Effector memory CD4-positive, alpha-beta T cell (primary cell): ENCODE measurements at places on chromosomes 3 and 15.

DNA sequence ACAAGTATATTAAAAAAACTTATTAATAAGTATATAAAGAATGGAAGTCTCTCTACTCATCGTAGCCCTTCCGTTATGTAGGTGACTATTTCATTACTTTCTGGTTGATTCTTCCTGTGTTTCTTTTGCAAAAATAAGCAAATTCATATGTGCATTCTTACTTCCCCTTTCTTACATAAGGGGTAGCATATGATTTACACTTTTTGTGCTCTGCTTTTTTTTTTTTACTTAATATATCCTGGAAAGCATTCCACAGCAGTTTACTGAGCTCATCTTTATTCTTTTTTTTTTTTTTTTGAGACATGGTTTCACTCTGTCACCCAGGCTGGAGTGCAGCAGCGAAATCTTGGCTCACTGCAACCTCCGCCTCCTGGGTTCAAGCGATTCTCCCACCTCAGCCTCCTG lies 12.9 kb downstream of the SCAMP5 start:
- no peak for DNase-seq

DNA sequence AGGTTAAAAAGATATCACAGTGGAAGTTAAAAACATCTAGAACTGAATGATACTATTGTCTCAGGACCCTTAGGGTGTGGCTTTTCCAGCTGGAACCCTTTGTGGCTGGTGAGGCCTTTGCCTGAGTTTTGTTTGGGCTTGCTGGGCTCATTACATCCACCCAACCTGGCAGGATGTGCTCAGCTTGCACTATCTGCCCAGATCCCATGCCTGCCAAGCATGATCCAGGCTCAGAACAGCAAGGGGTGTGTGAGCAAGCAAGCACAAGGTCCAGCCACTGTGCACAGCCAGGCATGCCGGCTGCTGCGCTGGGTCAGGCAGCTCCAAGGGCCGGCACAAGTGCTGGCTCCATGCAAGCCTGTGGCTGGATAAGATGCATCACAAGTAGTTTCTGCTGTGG lies 512.7 kb upstream of the CDIN1 start:
- DNase-seq: no peak

DNA sequence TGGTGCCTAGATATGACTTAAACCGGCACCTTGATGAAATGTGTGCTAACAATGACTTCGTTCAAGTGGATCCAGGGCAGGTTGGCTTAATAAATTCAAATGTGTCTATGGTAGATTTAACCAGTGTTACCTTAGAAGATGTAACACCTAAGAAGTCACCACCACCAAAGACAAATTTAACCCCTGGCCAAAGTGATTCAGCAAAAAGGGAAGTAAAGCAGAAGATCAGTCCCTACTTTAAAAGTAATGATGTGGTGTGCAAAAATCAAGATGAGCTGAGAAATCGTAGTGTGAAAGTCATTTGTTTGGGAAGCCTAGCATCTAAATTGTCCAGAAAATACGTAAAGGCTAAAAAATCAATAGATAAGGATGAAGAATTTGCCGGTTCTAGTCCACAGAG lies 1.1 kb downstream of the FAN1 start:
- DNase-seq: no peak

DNA sequence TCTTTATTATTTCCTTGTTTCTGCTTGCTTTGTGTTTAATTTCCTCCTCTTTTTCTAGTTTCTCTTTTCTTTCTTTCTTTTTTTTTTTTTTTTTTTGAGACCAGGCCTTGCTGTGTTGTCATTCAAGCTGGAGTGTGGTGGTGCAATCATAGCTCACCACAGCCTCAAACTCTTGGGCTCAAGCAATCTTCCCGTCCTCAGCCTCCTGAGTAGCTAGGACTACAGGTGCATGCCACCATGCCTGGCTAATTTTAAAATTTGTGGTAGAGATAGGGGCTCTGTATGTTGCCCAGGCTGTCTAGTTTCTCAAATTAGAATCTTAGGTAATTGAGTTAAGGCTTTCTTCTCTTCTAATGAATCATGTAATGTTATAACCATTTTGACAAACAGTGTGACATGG lies 22.4 kb downstream of the SLMAP start:
- DNase-seq: no peak

DNA sequence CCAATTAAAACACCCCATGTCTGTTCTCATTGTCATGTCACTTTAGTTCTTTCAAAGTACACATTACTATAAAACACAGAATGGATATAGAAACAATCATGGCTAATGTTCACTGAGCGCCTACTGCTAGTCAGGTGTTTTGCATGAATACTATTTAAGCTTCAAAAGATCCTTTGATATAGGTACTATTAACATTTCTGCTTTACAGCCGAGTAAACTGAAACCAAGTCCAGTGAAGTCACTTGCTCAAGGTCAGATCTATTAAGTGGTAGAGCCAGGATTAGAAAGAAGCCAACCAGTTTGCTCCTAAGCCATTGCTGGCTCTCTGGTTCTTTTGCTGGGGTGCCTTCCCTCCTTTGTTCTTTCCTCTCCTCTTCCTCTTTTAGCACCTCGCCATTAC lies 32.4 kb upstream of the NMNAT3 start:
- DNase-seq: no peak

DNA sequence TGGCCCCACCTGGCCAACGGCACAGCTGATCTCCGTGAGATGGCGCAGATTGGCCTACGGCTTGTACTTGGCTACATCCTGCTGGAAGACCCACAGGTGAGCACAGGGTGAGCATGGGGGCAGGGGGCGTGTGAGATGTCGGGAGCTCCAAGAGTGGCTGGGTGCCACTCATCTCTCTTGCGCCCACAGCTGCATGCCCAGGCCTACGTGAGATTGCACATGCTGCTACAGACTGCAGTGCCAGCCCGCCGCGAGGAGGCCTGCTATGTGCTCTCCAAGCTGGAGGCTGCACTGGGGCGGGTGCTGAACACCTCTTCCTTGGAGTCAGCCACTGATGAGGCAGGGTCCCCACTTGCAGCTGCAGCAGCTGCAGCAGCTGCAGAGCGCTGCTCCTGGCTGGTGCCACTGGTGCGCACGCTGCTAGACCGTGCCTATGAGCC lies 22.3 kb downstream of the NBEAL2 start:
- no peak for DNase-seq

DNA sequence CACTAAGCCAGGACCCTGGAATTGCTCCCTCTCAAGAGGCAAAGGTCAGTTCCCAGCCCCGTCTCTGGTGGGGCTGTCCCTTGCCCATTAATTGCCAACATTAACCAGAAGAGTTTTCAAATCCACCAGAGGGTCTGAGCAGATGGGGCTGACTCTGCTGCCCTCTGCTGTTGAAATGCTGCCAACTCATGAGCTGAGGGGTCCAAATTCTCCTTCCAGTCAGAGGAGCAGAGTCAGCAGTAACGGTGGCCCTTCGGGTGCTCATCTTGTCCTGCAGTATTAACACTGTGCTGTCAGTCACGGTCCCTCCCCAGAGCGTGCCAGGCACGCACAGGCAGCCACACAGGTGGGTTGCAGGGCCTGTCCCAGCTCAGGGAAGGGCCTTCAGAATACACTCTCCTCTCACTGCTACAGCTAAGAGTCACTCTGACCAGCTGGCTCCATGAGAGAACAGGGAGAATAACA lies 10.7 kb upstream of the SPTBN5 start:
- peak; percentile 49 for DNase-seq

DNA sequence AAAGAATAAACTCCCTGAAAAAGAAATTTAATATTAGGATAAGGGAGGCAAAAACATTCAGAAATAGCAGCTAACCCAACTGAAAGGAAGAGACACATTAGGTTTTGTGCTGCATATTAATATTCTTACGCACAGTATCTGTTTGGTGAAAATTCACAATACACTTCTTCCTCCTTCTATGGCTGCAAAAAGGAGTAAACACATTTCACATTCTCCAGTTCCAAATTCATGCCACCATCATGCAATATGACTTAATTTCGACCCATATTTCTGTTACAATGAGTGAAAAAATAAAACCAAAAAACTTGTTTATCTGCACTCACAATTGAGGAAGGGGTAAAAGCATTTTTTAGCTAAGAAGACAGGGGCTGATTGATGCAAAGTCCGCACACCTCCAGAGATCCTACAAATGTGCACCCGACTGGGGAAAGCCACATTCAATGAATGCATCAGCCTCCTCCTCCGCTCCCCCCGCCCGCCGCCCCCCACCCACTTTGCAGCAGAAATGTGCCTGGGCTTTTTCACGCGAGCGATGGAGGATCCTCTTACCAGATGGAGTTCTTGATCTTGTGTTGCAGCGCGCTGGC lies 1.0 kb downstream of the RFX7 start:
- DNase-seq: no peak

DNA sequence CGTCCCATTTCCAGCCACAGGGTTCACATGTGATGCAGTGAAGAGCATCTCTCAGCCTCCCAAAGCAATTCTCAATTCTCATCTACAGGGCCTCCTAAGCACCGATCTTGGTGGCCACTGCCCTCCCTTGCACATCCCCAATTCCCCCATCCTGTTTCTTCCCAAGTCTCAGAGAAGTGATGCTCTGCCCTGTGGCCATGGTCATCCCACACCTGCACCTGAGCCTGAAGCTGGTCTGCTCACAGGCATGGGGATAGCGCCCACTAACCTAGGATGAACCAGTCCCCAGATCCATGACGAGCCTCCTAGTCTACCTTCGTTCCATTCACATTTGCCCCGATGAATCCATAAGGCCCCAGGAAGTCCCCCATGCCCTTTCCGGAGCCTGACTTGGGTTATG lies 201.5 kb downstream of the UACA start:
- DNase-seq: no peak

DNA sequence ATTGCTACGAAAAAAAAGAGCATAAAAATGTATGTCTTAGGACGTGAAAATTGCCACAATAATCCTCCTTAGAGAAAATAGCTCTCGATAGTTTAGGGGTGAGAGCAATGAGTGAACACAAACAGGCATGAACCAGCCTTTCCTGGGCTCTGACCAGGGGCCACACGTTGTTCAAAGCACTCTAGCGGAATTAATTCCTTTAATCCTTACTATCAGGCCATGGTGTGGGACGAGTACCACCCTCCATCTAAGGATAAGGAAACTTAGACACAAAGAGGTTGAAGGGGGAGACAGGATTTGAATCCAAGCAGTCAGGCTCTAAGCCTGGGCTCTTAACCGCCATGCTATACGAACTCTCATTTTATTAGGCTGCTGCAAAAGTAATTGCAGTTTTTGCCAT lies 81.9 kb upstream of the CACNA2D3 start:
- no peak for DNase-seq

DNA sequence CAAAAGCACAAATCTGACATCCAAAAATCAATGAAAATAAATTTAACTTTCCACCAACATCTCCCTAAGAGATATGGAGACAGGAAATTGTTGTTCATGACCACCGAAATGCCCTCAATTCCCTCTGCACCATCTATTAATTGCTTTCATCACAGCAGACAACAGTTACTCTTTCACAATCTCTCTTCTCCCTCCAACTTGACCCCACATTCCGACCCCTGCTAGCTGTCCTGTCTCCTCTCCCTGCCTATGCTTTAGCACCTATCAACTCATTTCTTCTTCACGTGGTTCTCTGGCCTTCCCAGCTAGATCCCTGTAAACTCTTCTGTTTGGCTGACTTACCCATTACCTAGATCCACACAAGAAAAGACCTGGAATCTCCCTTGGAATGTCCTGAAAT lies 173.9 kb upstream of the ADAMTS9 start:
- no peak for DNase-seq

DNA sequence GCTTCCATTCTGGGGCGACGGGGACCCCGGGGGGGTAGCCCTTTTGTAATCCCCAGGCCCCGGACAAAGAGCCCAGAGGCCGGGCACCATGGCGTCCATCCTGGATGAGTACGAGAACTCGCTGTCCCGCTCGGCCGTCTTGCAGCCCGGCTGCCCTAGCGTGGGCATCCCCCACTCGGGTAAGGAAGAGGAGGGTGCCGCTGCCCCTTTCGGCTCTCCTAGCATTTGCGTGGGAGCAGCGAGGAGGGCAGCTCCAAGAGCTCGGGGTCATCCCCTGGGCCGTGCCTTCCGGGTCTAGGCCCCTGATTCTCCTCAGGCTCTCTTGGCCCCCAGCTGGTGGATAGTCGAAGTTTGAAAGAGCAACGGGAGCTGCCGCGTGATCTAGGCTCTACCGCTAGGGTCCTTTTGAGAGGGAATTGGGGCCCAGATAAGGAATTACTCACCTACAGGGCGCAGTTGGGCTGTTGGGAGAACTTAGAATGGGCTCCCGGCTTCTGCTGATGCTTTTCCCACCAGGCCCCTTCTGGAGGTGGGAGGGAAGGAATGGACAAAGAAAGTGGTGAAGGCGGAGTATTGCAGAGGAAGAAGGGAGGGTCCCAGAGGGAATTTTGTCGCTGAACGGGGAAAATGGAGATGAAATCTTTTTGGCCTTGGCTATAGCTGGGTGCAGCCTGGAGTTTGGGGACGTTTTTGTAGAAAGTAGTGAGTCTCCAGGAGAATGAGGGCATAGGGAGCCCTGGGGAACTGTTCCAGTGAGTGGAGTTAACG lies 615 bp downstream of the VPS18 start:
- DNase-seq: peak; percentile 54

GRCh38 chr15:65767895-65768294 lies 24.2 kb downstream of the DENND4A start:
- no peak for DNase-seq

GRCh38 chr3:112134335-112135124 lies 1.5 kb upstream of the GCSAM start:
- DNase-seq: no peak

- no peak for DNase-seq
These were observed 174.6 kb downstream of the STT3B start for GRCh38 chr3:31707286-31707685.

GRCh38 chr15:37873336-37873735 lies 61.1 kb upstream of the TMCO5A start:
- DNase-seq: no peak

DNA sequence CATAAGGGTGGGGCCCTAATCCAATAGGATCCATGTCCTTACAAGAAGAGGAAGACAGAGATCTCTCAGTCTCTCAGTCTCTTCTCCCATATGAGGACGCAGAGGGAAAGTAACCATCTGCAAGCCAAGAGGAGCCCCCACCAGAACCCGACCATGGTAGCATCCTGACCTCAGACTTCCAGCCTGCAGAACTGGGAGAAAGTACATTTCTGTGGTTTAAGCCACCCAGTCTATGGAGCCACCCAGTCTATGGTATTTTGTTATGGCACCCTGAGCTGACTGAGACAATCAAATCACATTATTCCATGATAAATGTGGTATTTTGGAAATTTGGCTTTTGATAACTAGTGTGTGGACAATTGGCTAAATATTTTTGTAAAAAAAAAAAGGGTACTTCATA lies 101.5 kb upstream of the TMC3 start:
- DNase-seq: no peak

DNA sequence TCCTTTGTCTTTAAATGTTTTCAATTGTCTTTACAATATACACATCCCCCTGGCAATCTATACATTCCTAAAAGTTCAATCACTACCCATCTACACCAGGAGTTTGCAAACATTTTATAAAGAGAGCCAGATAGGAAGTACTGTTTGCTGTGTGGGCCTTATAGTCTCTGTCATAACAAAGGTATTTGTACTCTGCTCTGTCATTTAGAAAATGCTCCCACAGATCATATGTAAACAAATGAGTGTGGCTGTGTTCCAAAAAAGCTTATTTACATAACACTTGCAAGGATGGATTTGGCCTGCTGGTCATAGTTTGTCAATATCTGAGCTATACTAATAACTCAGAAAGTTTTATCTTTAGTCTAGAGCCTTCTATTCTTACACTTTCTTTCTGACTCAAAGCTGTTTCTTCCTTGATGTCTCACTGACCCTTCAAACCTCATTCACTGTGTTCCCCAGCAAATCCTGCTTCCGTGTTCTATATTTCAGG lies 511.9 kb downstream of the GBE1 start:
- DNase-seq: no peak
